CD4-positive, alpha-beta T cell treated with Interleukin-17A for 1 hour (primary cell): ENCODE measurements at places on chromosomes 3 and 15.

DNA sequence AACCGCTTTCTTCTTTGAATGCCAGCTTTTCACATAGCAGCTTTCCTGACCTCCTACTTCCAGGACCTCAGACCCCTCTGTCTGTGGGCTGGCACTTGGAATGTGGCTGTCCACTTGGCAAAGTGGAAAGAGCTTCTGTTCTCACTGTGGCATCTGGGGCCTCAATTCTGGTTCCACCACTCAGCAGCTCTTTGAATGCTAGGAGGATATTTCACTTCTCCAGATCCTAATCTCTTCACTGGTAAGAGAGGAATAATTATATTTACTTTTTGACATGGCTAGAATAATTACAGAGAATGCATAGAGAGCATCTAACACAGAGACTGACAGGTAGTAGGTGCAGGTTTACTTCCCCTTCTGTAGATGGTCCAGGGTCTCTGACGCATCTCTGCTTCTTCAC lies 405.9 kb downstream of the LPP start:
- DNase-seq, result no peak

DNA sequence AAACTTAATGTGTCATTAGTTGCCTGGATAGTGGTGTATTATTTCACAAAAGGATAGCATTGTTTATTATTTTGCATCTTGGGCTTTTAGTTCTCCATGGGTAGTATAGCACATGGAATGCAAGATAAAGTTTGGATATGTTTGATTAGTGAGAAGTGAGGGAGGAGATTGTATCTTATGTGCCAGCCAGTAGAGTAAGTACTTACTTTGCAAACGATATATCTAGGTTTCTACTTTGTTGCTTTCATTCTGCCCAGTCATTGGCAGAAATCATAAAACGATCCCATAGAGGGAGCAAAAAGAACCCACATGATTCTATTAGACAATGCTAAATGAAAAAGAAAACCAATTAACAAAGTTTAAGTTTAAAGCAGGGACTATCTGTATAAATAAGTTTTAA lies 105.3 kb downstream of the RARB start:
- no peak for DNase-seq

DNA sequence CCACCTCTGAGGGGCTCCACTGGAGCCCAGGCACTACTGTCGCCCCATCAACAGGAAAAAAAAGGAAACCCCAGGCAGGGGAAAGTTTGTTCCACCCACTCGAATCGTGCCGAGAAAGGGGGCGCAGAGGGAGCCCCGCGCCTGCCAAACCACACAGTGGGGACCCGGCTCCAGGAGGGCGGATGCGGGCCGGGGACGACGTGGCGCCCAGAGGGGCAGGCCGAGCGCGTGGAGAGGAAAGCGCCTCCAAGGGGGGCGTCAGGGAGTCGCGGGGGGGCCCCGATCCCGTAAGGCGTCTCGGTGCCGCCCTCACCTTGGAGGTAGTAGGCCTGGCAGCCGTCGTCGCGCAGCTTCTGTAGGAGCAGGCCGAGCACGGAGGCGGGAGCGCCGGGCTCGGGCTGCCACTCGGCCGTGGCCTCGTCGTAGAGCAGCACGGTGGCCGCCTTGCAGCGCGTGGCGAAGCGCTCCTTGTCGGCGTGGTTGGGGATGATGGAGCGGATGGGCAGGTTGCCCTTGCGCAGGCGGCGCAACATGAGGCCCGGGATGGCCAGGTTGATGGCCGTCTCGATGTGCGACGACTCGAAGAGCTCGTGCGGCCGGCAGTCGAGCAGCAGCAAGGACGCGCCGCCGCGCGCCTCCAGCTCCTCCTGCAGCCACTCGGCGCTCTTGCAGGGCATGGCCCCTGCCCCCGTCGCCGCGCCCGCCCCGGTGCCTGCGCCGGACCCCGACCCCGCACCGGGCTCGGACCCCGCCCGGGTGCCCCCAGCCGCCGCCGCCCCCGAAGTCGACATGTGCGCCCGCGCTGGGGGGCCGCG lies 627 bp downstream of the DUSP7 start:
- DNase-seq, result peak; percentile 37

GRCh38 chr15:80121546-80121945 lies 31.3 kb upstream of the FAH start:
- no peak for DNase-seq

DNA sequence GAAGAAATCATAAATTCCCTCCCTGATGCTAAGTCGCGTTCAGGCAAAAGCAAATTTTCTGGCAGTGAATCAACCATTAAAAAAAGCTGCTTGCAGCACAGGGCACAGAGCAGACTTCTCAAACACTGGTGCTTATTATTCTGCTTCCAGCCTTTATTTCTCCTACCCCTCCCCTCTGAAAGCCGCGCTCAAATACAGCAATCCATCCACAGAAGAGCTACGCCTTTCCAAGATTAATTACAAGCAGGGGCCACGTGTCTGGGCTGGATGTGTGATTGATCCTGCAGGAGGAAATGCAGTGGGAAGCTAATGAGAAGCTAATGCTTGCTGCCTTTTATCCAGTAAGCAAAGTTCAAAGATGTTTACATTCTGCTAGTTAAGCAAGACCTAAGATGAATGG lies 134.9 kb upstream of the TOPAZ1 start:
- no peak for DNase-seq

DNA sequence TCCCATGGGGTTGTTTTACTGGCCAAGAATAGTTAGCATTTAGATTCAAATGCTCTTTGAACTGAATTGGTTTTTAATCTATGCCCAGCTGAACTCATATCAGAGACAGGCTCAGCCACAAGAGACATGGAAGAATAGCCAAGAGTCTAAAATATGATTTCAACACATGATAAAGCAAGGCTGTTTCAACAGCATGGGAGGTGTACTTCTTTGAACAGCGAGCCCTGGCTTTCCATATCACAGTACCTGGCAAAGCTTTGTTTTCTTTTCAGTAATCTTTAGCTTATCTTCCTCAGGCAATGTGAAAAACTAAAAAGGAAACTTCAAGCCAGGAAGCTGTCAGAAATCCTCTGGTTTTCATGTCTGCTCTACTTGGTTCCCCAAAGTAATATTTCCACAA lies 413.6 kb upstream of the ADAMTS9 start:
- no peak for DNase-seq

DNA sequence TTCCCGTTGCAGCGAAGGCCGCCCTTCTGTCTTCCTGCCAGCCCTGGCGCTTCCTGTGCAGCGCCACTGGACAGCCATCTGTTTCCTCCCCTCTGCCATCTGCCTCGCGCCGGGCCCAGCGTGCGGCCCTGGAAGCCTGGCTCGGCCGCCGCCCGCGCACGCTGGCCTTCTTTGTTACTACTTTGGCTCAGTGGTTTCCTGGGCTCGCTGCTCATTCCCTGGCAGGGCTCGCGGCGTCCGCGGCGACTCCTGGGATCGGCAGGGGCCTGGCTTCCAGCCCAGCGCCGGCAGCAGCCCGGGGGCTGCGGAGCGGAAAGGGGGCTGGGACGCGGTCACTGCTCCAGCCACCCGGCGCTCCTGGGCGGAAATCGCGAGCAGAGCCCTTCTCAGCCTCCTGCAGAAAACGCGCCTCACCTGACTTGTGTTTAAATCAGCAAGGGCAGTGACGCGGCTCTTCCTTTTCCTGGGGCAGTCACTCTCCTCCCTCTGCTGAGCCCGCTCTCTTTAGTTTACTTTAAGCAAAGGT lies 10.0 kb downstream of the CMTM7 start:
- DNase-seq, result peak; percentile 70

DNA sequence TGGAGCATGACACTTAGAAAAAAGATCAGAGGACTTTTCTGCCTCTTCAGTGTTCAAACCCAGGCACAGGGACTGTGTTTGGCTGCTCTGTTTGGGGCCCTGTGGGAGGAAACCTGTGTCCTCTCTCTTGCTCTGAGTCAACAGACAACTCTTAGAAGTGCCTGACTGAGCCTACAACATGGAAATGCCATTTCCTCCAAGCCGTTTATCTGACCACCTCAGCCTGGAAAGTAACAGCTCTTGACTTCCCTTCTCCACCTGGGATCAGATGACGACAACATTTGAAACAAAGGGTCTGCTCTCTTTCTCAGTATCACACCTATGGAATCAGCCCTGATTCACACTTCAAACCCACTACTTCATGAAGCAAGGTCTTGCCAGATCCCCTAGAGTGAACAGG lies 91.3 kb upstream of the CTDSPL start:
- no peak for DNase-seq

DNA sequence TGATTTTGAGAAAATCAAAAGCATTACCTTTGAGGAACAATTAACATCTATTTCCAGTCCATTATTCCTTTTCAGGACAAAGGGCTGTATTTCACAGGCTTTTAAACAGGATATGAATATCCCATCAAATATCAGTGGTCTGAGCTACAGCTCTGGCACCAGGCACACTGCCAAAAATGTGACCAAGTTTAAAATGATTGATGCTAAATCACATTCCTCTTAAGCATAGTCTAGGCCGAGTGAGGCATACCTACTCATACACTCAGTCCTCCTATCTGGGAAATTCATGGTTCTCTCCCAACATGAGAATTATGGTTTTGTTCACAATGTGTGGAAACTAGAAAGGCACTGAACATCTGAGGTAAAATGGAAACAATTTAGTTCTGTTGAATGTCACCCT lies 683.5 kb downstream of the TUSC7 start:
- no peak for DNase-seq
